ENCODE measurements at places on chromosomes 12 and 14. TPM values are rescaled to one million over a fixed set of nuclear protein-coding genes. Genes with fewer than 3 reads are reported as not detected.

Gene HVCN1
- polyA plus RNA-seq, result 6.9 TPM

Gene ANGEL1
- polyA plus RNA-seq, result 13.1 TPM

Gene SLCO1B1
- polyA plus RNA-seq, result not detected

Gene ANO6
- polyA plus RNA-seq, result 51.9 TPM

Gene CCDC91
- 13.6 TPM for polyA plus RNA-seq

Gene FBRSL1
- polyA plus RNA-seq, result 1.5 TPM

Gene ARMH4
- polyA plus RNA-seq, result 6.4 TPM

Gene ENDOU
- polyA plus RNA-seq, result 0.10 TPM

Gene ZDHHC22
- not detected for polyA plus RNA-seq

Gene LHX5
- polyA plus RNA-seq, result not detected

GRCh38 chr12:94795520-94795919, 145.2 kb upstream of the TMCC3 start:
- no peak for DNase-seq

DNA sequence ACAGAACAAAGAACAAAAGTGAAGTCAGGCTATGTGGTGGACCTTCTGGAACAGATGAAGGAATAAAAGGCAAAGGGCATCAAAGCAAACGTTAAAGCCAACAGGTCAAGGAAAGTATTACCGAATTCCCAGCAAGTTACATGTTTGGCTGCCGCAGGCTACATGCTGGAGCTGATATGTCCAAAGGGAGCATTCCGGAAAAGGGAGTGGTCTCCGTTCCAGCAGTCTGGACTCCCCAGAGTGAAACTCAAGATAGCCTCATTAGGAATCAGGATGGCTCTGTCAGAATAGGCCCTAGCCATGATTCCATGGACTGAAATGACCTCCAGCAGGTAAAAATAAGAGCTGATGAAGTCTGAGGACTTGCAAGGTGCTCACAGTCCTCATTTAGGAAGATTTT, 379.8 kb upstream of the PRICKLE1 start:
- DNase-seq, result no peak

- no peak for DNase-seq
Observed at GRCh38 chr12:46983393-46983793, 96.0 kb upstream of the PCED1B start.

- no peak for DNase-seq
Observed at GRCh38 chr14:98775892-98776291, 496.1 kb downstream of the BCL11B start.

GRCh38 chr12:122871851-122872780, 23.8 kb downstream of the VPS37B start:
- DNase-seq, result no peak

GRCh38 chr12:5379749-5380496, 52.0 kb upstream of the NTF3 start:
- no peak for DNase-seq

- DNase-seq, result no peak
Observed at GRCh38 chr12:90393089-90393488, 561.9 kb downstream of the CCER1 start.

DNA sequence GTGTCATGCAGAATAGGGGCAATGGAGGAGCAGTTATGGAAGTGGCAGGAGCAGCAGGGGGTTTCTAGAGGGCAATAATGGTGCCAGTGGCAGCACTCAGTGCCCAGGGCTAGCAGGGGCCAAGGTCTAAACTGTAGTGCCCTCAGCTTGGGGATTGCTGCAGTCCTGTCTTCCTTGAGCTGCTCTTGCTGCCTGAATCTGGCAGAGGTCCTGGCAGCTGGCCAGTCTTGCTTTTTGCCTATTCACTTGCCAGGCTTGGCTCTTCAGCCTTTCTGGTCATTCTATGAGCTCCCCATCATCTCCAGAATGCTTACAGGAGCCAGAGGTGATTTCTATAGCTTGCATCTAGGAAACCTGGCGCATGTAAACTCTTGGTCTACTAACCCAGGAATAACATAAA, 72.0 kb downstream of the SUDS3 start:
- DNase-seq, result no peak

DNA sequence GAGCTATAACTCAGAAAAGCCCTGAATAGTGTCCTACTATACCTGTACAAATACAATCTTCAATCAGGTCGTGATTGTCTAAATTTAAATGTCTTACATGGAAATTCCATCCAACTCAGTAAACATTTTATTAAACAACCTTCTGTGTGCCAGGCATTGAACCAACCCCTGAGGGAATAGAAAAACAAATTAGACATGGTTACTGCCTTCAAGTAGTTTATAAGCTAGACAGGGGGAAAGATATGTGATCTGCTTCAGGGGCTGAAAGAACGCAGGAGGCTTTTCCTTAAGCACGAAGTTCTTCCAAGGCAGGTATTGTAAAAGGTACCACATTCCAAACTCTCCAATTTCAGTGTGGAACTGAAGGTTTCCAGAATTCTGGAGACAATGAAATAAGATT, 39.7 kb upstream of the STAB2 start:
- DNase-seq, result no peak

DNA sequence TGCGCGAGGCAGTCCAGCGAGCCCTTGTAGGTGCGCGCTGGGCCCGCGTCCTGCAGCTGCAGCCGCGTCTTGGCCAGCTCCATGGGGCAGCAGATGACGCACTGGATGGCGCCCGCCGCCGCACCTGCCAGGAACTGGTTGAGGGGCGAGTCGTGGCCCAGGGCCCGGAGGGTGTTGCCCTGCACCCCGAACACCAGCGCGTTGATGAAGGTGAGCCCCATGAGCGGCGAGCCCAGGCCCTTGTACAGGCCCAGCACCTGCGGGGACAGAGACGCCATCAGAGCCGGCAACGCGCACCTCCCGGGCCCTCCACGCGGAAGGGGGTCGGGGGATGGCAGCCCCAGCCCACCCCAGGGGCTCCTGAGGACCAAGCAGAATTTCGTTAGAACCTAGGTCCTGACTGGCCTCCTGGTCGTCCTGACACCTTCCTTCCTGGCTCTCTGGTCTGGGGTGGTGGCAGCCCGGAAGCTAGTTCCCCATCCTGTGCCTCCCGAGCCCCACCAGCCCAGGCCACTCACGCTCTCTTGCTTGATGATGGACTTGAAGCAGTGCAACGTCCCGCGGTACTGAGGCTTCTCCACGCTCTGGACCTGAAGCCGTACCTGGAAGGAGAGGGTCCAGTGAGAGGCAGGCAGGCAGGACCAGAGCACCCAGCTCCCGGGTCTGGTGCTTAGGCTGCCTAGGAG, 13.3 kb downstream of the SLC25A29 start:
- no peak for DNase-seq

GRCh38 chr12:121252712-121253345, 42.9 kb downstream of the P2RX4 start:
- DNase-seq, result no peak

DNA sequence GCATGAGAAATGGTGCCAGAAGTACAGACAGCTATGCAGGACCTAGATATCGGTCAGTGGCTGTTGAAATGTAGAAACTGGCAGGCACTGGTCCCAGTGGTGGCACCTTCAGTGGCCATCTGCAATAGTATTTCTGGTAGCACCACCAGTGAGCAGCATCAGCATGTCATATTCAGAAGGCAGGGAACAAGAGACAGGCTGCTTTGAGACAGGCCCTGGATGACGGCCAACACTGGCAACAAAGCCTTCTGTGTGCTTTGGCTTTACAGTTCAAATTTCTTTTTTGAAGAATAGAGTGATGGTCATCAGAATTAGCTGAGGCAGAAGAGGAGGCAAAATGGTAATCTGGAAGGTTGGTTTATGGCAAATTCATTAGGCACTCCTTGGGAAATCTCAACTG, 273.4 kb upstream of the SLC16A7 start:
- no peak for DNase-seq

GRCh38 chr12:115857160-115857920, 420.2 kb downstream of the MED13L start:
- DNase-seq, result no peak

DNA sequence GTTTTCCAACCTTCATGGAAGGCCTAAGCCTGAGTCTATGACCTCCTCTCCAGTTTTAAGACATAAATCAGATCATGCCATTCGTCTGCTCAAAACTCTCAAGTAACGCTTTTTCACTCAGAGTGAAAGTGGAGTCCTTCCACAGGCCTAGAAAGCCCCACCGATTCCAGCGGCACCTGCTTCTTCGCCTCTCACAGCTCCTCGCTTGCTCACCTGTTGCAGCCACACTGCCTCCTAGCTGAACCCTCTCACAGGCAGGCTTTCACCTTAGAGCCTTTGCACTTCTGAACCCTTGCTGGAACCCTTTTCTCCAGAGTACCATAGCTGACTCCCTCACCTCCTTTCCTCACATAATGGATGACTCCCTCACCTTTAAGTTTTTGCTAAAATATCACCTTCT, 301.1 kb downstream of the ZFP36L1 start:
- DNase-seq, result no peak

GRCh38 chr14:99541677-99542470, 60.7 kb downstream of the CCNK start:
- no peak for DNase-seq

- no peak for DNase-seq
Observed at GRCh38 chr14:77917491-77918201, 117.7 kb downstream of the ADCK1 start.

GRCh38 chr14:21057803-21058675, at the start of gene RNASE8:
Gene RNASE8, plus strand, starts transcription at chr14:21057822. Its CDS starts 71 bp downstream, at chr14:21057893.
- DNase-seq, result no peak

GRCh38 chr14:23175823-23176222, 7.6 kb downstream of the SLC7A8 start:
- DNase-seq, result no peak

GRCh38 chr12:4270831-4271716, 2.5 kb upstream of the CCND2 start:
- no peak for DNase-seq

- DNase-seq, result no peak
Observed at GRCh38 chr14:23243066-23243465, 5.3 kb downstream of the RNF212B start.

DNA sequence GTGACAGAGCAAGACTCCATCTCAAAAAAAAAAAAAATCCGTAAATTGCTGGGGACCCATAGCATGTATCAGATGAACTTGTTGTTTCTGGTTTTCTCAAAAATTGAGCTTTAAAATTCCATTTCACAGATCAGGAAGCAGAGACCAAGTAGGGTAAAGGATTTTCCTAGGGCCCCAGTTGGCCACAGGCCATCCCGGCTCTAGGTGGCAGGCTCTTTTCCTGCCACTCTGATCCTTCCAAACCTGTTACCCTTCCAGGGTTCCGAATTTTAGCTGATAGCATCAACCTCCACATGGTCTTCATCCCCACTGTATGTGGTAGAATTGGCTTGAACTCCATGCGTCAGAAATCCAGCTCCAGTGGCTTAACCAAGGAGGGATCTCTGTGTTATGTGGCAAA, 36.1 kb upstream of the BDKRB2 start:
- DNase-seq, result no peak

DNA sequence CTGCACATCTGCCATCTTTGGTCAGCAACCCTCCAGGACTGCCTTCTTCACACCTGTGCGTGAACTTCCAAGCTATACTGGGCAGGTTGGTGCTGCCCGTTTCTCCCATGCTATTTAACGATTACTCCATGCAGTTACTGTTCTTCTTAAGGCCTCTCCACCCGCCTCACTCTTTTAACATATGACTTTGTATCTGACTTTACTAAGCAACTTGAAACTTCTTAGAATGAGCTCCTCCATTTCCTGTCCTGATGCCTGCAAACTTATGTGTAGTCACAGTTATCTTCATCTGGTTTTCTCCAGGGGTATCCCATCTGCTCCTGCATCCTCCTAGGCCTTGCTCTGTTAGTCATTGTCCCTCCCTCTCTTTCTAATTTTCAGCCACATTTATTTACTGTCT, 35.7 kb downstream of the PRKCH start:
- DNase-seq, result no peak

DNA sequence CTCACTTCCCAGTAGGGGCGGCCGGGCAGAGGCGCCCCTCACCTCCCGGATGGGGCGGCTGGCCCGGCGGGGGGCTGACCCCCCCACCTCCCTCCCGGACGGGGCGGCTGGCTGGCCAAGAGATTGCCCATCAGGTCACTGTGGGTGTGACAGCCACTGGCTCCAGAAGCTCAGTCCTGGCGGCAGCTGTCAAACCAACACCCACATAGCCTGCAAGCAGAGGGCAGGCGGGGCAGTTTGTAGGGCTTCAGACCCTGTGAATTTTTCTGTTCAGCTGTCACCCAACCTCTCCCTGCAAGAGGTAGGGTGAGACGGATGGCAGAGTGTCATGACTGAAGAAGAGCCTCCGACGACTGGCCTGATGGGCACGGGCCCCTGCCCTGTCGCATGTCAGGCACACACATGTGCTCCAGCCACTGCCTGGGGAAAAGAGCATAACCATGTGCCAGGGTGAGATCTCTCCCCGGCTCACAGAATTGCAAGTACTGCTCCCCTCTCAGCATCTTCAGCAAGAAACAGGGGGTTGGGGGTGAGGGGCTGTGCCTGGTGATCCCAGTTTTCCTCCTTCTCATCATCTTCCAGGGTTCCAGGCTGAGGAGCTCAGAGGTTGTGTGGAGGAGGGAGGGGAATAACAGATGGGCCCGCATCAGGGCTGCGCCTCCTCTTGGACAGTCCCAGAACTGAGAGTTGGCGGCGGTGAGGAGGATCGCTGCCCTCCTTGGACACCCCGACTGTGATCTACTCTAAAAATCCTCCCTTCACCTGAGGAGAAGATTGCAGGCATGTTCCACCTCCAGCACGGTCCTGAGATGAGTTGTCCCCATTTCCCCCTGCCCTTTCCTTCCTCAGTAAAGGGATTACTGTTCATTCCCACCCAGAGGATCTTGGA, 11.2 kb upstream of the PRPH start:
- DNase-seq, result no peak

DNA sequence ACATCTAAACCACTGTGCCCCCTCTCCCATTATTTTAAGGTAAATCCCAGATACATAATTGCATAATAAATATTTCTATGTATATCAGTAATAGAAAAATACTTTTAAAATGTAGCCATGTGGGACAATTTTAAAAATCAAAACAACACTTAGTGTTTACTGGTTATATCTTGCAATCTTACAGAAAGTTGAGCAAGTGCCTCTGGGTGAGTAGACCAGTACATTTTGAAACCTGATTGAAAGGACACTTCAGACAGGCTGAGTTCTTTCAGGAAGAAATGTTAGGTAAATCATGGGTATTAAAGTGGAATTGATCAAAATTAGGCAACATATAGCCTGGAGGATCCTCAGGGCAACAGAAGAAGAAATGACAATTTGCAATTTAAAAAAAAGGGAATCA, 7.2 kb downstream of the SLC38A4 start:
- no peak for DNase-seq

GRCh38 chr12:16870845-16871244, 264.9 kb upstream of the LMO3 start:
- DNase-seq, result no peak

DNA sequence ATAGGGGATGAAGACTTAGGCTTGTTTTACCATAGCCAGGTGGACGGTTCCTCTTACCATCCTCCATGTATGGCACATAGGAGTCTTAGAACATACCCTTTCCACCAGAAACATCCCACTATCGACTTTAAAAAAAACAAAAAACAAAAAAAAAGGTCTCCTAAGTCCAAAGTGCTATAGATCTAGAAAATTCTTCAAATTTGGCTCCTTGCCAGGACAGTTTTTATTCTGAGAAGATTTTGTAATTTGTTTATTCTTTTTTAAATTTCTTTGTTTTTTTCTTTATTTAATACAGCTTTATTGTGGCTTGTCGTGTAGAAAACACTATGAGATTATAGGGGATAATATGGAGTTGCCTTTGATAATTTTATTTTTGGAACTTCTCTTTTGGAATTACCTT, 197.7 kb downstream of the NUBPL start:
- DNase-seq, result no peak

- no peak for DNase-seq
Observed at GRCh38 chr14:75277008-75277814, 1.4 kb upstream of the FOS start.

- no peak for DNase-seq
Observed at GRCh38 chr14:48274826-48275225, 599.4 kb upstream of the MDGA2 start.

All from AG04450 (cell line).